ENCODE measurements at places on chromosomes 11 and 22. TPM values are rescaled to one million over a fixed set of nuclear protein-coding genes. Genes with fewer than 3 reads are reported as not detected.

OR51E2 gene
- not detected for total RNA-seq

ABCC8 gene
- not detected for total RNA-seq

OR51I1 gene
- total RNA-seq, result not detected

DNA sequence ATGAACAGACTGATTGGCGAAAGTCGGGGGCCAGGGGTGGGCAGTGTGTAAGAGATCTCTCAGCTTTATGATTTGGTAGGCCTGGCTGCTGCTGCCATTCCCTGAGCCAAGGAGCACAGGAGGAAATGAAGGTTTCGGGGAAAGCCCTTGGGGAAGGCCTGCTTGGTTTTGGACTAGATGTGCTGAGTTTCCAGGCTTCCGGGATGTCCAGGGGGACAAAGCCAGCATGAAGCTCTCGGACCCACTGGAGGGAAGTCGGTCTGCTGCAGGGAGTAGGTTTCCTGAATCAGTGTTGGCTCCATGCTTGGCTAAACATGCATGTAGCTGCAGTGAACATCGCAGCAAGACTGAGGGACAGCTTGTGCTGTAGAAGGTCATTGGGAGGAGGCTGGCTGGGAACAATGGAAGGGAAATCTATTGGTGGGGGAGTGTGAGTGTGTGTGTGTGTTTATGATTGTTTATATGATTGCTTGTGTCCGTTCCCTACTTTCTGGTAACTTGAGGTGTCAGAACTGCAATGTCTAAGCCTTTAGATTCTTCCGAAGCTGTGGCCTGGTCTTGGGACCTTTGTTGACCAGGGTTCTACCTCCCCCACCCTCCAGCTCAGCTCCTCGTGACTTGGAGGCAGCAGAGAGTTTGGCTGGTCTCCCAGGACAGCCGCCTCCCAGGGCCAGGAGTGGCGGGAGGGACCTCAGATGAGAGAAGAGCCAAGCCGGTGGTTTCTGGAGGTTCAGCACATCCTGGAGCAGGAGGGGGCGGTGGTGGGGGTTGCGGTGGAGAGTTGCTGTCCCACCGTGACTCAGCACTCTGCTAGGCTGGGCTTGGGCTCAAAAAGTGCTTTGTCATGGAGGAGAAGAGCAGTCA lies 4.0 kb upstream of the FTH1 start:
- no peak overlapping the region for H3K27ac ChIP-seq
- no peak for DNase-seq
- H3K36me3 ChIP-seq, result no peaks in the 10 kb centered on the region
- no peak overlapping the region for H3K4me3 ChIP-seq

GRCh38 chr22:45318558-45319323 lies 9.0 kb downstream of the FAM118A start:
- H3K27ac ChIP-seq, result peak overlapping the region; percentile 100
- H3K27me3 ChIP-seq, result no peaks in the 10 kb centered on the region
- H3K4me1 ChIP-seq, result peaks cover 78% of the 10 kb centered on the region
- peak overlapping the region; percentile 89 for H3K4me3 ChIP-seq

DNA sequence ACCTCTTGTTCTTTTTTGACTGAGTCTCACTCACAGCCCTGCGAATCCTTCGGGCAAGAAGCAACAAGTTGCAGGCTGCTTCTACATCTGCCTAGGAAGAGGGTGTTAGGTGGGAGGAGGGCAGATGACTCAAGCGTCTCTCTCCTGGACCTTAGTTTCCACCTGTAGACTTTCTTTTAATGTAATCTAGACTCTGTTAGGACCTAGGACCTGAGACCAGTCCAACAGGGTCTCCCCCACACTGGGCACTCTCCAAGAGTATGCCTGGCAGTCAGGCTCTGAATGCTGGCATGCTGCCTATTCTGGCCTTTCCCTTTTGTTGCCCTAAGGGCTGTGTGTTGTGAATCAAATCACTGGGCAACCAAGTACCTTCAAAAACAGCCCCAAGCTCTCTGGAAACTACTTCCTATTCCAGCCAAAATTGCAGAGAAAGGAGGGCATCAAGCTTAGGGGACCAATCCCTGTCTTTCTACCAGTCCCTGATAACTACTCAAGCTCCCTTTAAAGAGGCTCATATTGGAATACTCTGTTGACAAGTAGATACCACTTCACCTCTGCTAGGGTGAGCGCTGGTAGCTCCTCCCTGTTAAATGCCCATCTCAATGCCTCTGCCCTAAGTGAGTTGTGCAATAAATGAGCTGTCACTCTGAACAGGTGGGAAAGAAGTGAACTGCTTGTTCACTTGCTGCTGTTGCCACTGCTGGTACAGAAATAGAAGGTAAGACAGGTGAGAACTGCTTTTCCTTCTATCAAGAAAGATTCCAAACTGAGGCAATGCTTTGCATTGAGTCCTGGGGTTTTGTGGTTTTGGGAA lies at the start of gene BBOX1:
TSS of gene BBOX1 (plus strand) at position 514 of the 814 bp plus-strand sequence. CDS start 14,616 bp downstream, outside the sequence.
- H3K4me1 ChIP-seq, result no peaks in the 10 kb centered on the region
- H3K36me3 ChIP-seq, result no peaks in the 10 kb centered on the region
- no peak within 1 kb of the TSS for H3K27ac ChIP-seq

GRCh38 chr11:8959546-8960166 lies 4.6 kb downstream of the TMEM9B start:
- H3K4me3 ChIP-seq, result no peak overlapping the region
- no peak for DNase-seq
- H3K4me1 ChIP-seq, result peaks cover 25% of the 10 kb centered on the region
- H3K27ac ChIP-seq, result no peak overlapping the region
- no peaks in the 10 kb centered on the region for H3K27me3 ChIP-seq
- peaks cover 14% of the 10 kb centered on the region for H3K36me3 ChIP-seq

- no peak overlapping the region for H3K27ac ChIP-seq
- no peaks in the 10 kb centered on the region for H3K27me3 ChIP-seq
- H3K4me1 ChIP-seq, result no peaks in the 10 kb centered on the region
- DNase-seq, result no peak
Measured at GRCh38 chr11:69089258-69089657, 40.5 kb downstream of the TPCN2 start.
